ENCODE measurements at places on chromosomes 4 and X.

GRCh38 chrX:50430917-50431575 is 39.6 kb downstream of the DGKK start:
- DNase-seq = no peak

GRCh38 chrX:101658661-101659491 is 774 bp downstream of the ARMCX2 start:
- DNase-seq = no peak

DNA sequence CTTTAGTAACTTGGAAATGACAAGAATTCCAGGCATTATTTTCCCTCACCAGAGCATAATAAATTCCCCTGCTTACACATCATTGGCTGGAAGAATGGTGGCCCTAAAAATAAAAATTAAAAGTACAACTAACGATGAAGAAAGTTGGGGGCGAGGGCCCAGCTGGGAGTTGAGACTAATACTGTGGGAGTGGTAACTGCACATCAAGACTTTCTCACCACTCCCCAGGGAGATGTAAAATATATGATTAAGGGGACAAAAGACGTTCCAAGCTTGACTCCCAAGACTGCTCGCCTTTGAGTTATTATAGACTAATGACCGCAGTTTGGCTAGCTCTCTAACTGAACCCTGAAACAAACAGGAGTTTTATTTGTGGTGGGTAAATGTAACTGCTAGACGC is 30.0 kb downstream of the SMIM31 start:
- no peak for DNase-seq

- no peak for DNase-seq
These were observed 18.9 kb upstream of the USP9X start for GRCh38 chrX:41066391-41066790.

DNA sequence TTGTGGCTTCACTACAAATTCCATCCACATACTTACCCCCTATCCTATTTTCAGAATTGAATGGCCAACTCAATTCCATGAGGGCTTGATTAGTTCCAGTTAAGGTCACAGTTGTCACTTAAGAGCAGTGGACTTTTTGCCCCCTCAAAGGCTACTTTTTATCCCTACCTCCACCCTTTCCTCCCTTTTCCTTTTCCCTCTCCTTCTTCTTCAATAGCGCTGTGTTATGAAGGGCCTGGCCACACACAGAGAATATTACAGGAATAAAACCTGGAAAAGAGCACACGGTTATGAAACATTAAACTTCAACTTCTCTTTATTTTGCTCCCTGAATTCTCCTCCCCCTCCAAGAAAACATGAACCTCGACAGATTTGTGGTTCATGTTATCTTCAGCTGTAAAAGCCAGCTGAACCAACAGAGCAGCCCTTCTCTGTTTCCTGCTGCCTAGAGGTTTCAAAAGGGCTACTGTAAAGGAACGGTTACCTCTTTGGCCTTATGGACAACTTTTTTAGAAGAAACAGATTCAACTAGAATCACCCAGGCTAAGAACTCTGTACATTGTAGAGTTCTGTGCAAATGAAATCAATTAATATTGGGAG is 87.0 kb upstream of the RPL34 start:
- DNase-seq = no peak

GRCh38 chrX:112636951-112637581 is 42.7 kb downstream of the LHFPL1 start:
- DNase-seq = peak; percentile 84

DNA sequence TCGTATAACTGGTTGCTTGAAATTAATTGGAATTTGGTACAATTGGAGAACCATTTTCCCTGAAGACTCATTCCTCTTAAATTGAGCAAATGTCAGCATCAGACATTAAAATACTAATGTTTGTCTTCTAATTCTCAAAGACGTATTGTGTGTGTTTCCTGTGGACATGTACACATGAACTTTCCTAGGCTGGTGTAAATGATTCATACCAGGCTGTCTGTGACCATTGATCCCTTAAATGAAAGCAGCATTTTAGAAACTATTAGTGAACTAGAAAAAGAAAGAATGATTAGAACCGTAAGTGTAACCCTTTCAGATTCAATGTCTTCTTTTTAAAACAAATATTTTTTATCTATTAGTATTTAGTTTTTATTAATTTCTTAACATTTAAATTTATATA is 332.9 kb downstream of the PPP3CA start:
- DNase-seq = no peak

- DNase-seq = no peak
These were observed 122.5 kb downstream of the PCDH7 start for GRCh38 chr4:30842689-30843088.

- DNase-seq = no peak
These were observed 4.8 kb downstream of the C4orf54 start for GRCh38 chr4:99652596-99653436.

GRCh38 chrX:84362184-84362838 is 139.9 kb downstream of the HDX start:
- DNase-seq = peak; percentile 3

- no peak for DNase-seq
These were observed 12.7 kb downstream of the TKTL1 start for GRCh38 chrX:154308108-154308946.

DNA sequence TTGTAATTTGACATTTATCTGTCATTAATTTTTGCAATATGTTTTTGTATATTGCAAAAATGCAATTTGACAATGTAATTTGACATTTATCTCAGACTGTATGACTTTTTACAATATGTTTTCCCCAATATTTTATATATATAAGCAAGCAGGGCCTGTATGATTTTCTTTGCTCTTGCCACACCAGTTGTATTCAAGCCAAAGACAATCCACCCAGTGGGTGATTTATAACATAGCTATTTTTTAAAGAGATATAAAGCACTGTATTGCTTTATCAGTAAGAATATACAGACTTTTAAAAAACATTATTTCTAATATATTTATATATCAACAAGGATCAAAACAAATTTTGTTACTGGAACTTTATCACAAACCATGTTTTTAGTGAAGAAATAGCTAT is 47.3 kb downstream of the SLIT2 start:
- no peak for DNase-seq

- DNase-seq = no peak
These were observed 2.3 kb upstream of the SLBP start for GRCh38 chr4:1714303-1715001.

DNA sequence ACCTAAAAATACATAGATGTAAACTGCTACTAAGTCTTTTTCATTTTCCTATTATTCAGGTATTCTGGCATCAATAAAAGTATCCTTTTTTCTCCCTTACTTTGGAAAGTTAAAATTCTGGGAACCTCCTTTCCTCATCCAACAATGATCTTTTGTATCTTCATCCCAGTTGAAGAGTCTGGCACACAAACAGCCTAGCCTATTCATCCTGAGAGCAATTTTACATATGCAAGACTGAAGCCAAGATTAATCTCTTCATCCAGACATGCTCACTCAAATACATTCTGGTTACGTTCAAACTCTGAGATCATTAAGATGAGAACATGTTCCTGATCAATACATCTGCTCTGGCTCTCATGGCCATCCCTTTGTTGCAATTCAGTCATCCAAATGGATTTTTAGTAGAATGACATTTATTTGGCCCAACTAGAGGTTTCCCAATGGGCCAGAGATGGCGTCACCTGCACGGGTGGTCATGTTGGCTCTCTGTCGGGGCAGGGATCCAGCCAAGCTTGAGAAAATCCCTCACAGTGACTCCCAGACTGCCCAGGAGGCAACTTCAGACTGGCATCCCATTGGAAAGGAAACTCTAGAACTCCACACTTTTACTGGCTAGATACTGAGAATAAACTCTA is 135.3 kb upstream of the VCX2 start:
- DNase-seq = no peak

DNA sequence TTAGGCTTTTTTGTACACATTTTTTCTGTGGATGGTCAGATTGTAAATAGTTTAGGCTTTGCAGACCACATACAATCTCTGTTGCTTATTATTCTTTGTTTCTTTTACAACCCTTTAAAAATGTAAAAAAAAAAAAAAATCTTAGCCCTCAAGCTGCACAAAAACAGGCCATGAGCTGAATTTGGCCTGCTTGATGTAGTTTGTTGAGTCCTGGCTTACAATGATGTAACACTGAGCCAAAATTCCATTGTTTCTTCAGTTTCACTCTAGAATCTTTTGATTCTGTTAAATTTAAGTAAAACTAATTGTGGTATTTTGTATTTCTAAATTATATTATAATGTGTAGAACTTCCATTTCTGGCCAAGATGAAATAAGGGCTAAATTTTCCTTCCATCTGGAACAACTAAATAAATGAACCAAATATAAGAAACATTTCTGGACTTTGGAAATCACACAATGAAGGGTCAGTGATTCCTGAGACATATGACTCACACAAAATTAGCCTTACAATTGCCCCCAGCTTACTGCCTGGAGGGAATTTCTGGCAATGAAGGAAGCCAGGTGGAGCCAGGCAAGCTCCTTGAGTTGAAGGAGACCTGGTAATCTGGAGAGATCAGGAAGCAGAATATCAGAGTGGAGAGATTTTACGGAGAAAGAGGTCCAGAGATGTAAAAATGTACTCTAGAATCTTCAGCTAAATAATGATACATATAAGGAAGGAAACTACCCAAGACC is 29.8 kb downstream of the IQCM start:
- peak; percentile 45 for DNase-seq

- no peak for DNase-seq
These were observed 35.1 kb downstream of the HADH start for GRCh38 chr4:108024878-108025165.

DNA sequence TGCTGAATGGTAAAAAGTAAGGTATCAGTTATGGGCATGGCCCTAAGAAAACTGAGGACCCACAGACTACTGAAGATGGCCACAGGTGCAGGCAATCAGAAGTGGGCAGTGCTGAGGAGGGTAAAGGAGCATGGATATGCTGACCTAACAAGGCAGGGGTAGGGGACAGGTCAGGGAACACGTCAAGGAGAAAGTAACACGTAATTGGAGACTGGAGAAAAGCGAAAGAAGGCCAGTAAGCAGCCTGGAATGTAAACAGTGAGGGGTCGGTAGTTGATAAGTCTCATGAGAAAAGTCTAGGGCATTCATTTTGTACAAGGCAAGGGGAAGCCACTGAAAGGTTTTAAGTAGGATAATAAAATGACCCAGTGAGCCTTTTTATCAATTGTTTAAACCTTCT is 153.3 kb downstream of the PRDM5 start:
- peak; percentile 44 for DNase-seq

DNA sequence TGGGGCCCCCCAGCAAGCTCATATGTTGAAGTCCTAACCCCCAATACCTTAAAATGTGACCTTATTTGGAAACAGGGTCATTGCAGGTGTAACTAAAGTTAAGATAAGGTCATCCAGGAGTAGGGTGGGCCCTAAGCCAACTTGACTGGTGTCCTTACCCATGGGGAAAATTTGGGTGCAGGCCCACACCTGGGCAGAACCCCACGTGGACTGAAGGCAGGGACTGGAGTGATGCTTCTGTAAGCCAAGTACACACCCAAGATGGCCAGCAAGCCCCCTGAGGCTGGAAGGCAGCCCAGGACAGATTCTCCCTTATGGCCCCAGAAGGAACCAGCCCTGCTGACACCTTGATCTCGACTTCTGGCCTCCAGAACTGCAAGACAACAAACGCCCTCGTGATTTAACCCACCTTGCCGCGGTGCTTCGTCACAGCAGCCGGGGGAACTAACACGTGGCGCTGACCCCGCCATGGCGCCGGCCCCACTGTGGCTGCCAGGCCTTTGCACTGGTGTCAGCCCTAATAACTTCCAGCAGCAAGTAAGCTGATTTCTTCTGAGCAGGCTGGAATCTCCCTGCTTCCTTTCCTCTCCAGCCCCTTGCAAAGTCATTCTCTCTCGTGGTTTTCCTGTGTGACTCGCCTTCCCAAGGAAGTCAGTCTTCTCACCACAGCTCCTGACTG is 23.2 kb upstream of the MXD4 start:
- no peak for DNase-seq

DNA sequence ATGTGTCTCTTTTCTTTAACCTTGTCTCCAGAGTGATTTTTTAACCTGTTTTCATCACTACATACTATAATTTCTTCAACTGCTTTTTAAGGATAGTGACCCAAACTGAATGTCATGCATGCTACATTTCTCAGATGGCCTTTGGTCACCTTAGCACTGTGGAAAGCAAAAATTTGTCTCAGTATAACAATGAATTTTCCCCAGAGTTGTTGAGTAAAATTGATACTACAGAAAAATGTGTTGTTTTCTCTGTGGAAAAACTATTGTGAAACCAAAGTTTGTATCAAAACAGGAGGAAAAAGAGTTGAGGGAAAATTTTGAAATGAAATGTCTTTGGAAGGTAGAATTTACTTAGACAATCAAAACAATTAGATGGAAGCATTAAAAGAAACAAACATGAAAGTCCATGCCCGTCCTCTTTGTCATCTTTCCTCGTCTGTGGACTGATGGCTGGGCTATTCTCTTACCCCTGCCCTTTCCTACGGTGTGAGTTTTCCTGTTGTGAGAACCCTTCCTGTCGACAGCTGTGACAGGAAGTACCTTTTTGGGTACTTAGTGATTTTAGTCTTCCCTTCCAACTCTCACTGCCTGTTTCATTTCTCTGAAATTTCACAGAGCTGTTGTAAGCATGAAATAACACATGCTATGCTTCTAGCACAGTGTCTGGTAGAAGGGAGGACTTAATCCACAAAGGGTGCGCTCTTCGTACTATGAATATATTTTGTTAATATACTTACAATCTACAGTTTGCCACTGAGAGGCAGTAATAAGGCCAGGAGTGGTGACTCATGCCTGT is 50.8 kb downstream of the LRP2BP start:
- no peak for DNase-seq

- DNase-seq = no peak
These were observed 9.8 kb upstream of the CISD2 start for GRCh38 chr4:102858828-102859464.

GRCh38 chrX:108447303-108447702 is 7.7 kb downstream of the COL4A5 start:
- DNase-seq = no peak

DNA sequence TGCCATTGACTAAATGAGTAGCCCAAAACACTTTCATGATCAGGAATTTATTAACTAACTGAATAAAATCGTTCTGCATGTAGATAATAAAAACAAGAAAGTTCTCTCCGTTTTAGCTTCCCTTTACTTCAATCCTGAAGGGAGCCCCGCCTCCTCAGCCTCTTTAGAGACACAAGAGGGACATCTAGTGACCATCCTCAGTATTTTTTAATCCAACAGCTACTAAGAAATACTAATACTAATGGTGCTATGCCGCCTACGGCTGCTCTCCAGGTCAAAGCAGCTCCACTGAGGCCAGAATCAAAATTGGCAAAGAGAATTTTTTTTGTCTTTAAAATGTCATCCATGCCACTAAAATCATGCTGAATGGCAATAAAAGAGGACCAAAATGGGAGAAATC is 3.2 kb upstream of the PCDH19 start:
- DNase-seq = peak; percentile 3

All from GM04503 (cell line).